ENCODE measurements at places on chromosomes 3 and 15.

DNA sequence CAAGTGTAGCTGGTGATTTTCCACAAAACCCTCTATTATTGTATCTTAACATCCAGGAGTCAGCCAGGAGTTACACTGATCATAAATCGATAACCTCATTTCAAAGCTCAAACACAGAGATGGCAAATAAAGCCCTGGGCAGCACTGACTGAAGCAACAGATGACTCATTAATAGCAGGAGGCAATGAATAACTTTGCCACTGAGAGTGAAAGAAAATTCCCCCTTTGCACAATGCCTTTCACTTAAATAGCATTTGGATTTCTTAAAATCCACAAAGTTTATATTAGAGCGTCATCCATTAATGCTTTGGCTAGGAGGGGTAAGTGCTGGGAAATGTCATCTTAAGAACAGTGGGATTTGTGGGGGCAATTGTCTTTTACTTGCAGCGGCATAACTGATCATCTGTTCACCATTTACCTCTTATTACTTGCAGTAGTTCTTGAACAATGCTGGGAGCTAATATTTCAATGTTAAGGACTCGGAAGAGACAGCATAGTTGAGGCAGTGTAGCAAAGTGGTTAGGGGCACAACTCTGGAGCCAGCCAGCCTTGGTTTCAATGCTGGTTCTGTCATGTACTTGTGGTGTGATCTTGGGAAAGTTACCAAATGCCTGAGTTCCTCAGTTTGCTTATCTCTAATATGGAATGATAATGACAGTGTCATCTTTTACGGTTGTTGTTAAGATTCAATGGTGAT lies 630.4 kb upstream of the TBL1XR1 start:
- DNase-seq = no peak

DNA sequence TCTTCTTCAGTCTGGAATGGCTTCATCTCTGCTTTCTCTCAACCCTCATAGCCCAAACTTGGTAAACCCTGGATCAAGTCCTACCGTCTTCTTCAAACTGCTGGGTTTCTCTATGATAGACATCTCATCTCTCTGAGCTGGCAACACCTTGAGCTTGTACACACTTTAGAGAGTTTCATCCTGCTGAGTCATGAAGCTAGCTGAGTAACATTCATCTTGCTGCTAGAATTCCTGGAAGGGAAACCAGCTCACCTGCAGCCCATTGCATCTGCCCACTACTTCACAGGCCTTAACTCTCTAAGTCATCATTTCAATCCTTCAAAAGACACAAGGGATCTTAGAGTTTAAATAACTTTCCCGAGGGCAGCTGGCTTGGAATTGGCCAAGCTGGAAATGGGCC lies 175.5 kb upstream of the RORA start:
- no peak for DNase-seq

GRCh38 chr3:42229942-42230688 lies 35.9 kb downstream of the CCK start:
- no peak for DNase-seq

DNA sequence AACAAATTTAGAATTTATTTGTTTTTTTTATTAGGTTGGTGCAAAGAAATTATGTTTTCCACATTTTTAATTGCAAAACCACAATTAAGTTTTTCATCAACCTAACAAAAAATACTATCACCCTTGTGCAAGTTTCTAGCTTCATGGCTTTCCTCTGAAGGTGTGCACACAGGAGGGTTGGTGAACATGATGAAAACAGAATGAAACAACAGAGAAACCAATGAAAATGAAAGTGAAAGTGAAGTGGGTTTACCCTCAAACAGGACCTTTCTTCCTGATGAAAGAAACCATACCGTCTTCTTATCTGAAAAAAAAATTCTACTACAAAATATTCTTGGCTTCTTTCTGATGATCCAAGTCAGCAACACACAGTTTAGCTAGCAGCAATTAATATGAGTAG lies 71.9 kb upstream of the FEZF2 start:
- no peak for DNase-seq

DNA sequence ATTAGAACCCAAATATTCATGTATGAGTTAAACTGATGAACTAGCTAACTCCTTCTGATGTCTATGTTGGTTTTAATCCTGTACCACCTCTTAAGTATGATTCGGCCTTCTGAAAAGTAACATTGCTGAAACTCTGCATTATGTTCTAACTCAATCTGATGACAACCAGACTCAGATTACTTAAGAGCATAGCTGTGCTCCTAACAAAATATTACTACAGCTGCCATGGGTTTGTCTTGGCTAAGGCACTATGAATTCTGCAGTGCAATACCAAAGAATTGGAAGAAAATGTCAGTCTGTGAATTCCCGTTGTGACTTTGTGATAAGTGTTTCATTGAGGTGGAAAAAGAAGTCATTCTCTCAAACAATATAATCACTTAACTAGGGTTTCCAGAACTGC lies 224.4 kb downstream of the ZMAT3 start:
- no peak for DNase-seq

DNA sequence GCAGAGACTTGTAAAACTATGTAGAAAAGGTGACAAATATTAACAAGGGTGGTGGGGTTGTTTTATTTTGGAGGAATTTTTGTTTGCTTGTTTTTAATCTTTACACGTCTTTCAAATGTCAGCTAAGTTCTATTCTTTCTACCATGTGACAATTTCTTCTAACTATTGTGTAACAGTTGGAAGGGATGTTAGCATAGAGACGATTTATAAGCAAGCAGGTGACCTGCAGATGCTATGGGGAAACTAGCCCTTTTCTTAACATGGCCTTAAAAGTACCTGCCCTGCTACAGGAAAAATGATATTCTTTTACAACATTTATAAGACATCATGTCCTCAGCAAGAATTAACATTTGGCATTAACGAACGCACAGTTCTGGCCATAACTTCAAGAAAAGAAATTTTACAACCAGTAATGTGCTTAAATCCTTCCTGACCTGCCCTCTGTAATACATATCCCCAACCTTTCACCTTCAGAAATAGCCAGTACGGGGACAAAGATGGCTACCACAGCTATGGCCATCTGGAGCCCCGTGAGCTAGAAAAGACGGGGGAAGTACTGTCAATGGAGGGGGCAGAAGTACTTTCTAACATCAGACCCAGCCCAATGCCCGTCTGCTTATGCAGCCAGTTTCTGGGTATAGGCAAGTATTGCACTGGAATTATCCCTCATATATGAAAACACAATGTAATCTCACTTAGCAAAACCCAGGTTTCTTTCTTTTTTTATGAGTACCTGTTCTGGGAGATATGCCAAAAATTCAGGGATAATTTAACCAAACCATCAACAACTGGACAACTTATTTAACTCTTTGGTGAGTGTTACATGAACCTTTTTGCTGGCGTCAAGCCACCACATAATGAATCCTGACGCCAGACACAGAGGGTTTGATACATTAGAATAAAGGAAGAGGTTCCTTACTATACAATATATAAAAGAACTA lies 67.7 kb upstream of the NR2F2 start:
- DNase-seq = no peak

GRCh38 chr3:48926425-48927392 lies 8.1 kb downstream of the ARIH2 start:
- no peak for DNase-seq

GRCh38 chr3:138945709-138946662 lies 951 bp downstream of the FOXL2 start:
- no peak for DNase-seq

- DNase-seq = no peak
Measured at GRCh38 chr15:67307156-67307555, 52.6 kb downstream of the IQCH start.

DNA sequence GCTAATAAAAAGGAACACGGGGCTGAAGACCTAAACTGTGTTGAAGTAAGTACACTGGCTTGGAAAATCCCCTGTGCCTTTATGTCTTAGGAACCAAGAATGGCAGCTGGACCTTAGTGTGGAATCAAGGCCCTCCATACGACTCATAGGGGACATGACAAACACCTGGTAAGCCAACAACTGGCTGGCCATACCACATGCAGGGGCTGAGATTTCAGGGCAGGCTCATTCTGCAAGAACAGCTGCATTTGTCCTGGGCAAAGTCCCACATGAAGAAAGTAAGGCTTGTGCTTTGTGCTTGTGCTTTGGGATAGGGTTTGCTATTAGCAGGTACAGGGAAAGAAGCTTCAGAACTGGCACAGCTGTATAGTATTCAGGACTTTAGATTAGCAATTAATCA lies 18.0 kb downstream of the ETV5 start:
- DNase-seq = no peak

DNA sequence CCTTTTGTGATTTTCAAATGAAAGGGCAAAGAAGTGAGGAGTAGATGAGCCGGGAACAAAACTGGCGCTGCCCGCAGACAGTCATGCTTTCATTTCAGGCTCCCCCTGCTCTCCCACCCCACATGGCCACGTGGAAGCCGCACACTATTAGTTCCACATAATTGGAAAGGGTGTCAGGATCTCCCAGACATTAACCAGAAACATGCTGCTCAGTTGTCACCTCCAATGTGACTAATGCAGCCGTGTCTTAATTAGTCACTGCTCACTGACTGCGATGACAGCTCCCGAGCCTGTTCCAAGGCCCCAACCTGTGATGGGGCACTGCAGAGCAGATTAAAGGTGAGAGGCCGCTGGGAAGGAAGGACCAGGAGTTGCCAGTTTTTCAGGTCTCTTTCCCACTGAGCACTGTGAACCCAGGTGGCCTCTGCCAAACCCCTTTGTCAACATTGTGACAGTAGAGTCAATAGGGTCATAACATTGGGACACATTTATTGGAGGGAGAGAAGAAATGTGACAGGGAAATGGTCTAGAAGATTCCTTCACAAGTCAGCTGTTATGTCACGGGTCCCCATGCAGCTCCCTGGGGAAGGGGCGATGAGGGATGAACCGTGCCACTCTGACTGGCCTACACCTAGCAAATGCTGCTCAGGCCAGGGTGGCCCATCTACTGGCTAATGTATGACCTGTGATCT lies 38.6 kb upstream of the SFMBT1 start:
- no peak for DNase-seq

GRCh38 chr3:121165397-121165837 lies 257.4 kb downstream of the STXBP5L start:
- DNase-seq = no peak

DNA sequence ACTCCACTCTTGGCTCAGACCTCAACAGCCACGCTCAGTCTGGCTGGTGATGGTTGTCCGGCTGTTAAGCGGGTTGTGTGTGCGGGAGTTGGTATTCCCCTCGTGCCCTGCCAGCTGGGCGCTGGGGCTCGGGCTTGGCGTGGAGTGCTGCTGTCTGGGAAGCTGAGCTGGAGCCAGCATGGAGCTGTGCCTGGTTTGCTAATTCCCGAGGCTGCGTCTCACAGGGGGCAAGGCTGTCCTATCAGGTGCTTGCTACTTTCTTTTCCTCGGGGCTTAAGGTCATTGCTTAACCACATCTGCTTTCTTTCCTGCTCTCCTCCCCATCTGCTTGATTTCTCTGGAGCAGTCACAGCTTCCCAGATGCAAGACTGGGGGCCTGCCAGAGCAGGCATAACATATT lies 29.9 kb downstream of the PDIA5 start:
- DNase-seq = no peak

- no peak for DNase-seq
Measured at GRCh38 chr3:37024820-37025405, 31.6 kb downstream of the MLH1 start.

GRCh38 chr15:59042041-59042440 lies 54.6 kb downstream of the RNF111 start:
- DNase-seq = no peak

DNA sequence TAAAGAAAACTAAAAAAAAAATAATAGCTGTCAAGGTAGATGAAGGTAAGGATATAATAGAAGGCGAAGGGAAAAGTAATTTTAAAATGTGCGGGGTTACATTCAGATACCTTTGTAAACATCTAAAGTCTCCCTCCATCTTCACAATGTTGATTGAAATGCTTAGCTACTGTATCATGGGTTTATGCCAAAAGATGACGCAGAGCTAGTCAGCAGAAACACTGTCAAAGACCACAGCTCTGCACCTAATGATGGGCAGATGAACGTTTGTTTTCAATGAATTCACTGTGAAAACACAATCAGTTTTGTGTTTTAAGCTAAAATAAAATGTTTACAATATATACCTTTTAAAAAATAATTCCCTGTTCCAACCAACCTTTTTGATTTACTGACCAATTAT lies 61.2 kb downstream of the RFTN1 start:
- no peak for DNase-seq

GRCh38 chr15:23687143-23687470 lies at the start of gene NDN:
Gene NDN (minus strand): TSS chr15:23687305. CDS start chr15:23687217, 88 bp downstream.
- DNase-seq = no peak

DNA sequence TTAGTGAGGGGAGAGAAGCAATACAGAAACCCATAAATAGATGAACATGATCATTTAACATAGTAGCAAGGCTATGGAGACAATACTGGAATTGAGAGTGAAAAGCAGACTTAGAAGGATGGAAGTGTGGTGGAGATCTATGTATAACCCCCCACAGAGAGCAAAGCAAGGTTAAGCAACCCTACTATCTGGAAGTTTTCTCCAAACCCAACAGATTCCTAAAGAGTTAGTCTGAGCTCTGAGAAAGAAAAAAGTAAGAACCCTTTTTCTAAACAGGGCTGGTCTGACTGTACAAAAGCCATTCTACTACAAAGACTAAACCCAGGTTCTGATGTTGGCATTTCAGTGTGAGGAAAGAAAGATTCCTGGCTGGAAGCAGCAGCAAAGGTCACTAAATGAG lies 153.2 kb downstream of the WNT5A start:
- no peak for DNase-seq

DNA sequence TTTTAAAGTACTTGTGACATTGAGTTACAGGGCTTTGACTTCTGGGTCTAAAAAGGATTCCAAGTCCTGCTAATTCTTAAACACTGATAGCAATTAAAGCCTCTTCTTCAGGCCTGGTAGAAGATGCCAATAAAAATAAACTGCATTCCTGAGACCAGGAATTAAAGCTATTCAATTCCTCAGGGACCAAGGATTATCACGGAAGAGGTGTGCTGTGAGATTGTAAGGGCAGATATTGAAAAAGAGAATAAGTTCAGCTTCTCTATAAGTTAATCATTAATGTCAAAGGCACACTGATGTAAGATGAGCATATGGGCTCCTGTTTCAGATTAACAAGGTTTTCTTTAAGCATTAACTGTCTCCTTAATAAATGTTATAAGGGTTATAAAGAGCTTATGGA lies 611.3 kb downstream of the SI start:
- DNase-seq = no peak

GRCh38 chr3:134300520-134300919 lies 49.9 kb upstream of the RYK start:
- no peak for DNase-seq

- DNase-seq = no peak
Measured at GRCh38 chr3:99373846-99374210, 264.6 kb upstream of the COL8A1 start.

DNA sequence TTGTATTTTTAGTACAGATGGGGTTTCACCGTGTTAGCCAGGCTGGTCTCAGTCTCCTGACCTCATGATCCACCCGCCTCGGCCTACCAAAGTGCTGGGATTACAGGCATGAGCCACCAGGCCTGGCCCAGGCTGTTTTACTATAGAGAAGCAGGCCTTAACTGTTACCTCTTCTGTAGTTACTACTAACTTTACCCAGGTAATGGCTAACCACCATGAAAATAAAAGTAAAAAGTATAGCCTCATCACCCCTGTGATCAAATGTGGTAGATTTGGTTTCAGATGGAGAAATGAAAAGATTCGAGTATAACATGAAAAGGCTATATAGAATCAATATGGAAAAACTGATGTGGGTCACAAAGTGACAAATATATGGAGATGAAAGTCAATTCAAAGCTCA lies 210.1 kb downstream of the CD47 start:
- no peak for DNase-seq

GRCh38 chr3:124653071-124653796 lies 77.0 kb upstream of the UMPS start:
- no peak for DNase-seq

GRCh38 chr3:139764936-139765335 lies 87.2 kb upstream of the NMNAT3 start:
- no peak for DNase-seq

Measured in GM06990 (cell line).